NCI-H524 (cell line): ENCODE measurements at places on chromosomes 12 and 14.

DNA sequence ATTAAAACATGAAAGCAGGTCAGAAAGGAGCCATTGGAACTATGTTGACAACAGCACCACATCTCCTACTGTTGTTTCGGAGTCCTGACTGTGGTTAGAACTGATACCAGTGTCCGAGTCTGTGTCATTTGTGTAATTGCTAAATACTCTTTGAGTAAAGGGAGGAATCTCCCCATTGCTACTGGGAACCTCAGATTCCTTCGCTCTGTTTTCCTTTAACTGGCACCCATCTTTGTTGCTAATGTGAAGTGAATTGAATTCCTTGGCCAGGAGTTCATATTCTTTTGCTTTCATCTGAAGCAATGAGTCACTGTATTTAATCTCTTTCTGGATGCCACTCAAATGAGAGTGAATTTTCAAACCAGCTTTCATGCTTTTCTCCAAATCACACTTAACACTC lies 31.5 kb downstream of the RASSF9 start:
- DNase-seq: no peak

DNA sequence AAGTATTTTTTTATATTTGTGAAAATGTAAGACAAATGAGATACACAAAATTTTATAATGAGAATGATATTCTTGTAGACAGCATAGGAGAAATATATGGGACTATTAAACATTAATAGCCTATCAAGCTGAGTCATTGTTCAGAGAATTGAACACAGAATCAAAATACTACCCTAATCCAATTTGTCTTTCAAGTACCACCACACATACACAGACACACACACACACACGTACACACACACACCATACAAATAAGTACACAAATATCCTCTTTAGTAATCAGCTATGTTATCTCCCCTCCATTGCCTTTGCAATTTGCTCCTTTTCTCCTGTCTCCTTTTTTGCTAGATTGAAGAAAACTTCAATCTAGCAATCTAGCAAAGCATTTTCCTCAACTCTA lies 499.3 kb downstream of the FOXG1 start:
- no peak for DNase-seq

DNA sequence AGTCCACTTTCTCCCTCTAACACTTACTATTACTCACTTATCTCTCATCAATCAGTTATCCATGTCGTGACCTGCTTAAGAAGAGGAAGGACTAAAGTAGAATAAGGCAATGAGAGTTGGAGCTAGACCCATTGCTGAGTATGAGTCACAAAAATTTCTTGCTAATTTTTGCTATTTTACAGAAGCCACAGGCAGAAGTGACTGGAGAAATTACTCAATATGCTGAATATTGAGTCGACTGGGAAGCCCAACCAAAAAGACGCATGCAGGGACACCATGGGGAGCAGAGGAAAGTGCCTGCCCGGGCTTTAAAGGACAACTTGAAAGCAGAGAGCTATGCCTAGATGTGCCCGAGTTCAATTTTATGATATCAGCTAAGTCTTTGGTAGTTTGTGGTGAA lies 115.4 kb upstream of the FOXG1 start:
- no peak for DNase-seq

DNA sequence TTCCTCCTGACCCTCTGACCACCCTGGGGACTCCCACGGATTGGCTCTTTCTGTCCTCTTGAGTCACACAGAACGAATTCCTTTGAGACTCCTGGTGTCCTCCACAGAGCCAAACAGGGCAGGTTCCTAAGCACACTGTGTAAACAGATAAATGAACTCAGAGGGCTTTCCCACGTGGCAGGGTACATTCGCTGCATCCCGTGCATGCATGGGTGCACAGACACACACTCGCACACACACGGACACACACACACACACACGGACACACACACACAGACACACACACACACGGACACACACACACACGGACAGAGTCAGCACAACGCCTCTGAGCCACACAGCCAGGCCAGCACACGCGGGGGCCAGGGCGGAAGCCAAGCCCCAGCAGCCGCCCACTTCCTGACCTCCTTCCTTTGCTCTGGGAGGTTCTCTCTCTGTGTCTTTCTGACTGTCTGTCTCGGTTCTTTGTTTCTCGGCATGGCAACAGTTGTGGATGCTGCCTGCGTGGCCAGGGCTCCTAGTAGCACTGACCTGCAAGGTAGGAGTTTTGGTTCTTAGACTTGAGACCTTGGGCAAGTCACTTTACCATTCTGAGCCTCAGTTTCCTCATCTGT lies 706 bp downstream of the CRACR2A start:
- no peak for DNase-seq

DNA sequence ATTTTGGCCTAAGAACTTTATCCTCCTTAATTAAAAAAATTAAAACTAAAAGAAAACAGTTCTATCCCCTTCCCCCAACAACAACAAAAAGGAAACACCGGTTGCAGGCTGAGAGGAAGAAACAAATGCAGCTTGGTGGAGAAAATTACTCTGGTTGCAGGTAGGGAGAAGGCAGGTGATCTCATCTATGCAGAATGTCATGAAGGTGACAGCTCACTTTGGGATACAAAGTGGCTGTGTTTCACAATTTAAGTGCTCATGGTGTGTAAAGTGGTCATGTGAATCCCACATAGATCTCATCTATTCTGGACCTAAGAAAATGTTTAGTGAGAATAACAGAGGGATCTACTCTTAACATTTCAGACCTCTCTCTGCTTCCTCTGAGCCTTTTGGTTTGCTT lies 219.7 kb upstream of the PKP2 start:
- no peak for DNase-seq

- peak; percentile 32 for DNase-seq
Measured at GRCh38 chr14:105974902-105975301, 448.5 kb downstream of the TMEM121 start.

DNA sequence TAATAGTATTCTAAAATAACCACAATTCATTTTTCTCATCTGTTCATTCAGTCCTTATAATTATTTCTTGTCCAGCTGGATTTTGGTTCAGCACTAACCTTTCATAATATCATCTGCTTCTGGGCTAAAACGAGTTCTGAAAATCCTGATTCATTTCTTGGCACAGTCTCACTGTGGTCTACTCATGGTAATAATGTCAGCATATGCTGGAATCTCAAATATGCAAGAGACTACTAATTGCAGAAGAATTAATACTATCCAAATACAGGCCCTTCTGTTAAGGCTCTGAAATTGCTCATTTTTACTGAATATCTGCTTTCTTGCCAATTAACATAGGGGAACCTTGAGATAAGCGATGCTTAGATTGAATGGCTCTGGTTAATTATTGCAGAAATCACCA lies 597.1 kb downstream of the RPL10L start:
- DNase-seq: no peak

- DNase-seq: no peak
Measured at GRCh38 chr12:49978125-49978524, 5.4 kb downstream of the AQP6 start.

GRCh38 chr12:5960783-5961182 lies 15.7 kb upstream of the ANO2 start:
- no peak for DNase-seq

GRCh38 chr12:70733385-70733784 lies 96.2 kb upstream of the PTPRB start:
- DNase-seq: peak; percentile 31

DNA sequence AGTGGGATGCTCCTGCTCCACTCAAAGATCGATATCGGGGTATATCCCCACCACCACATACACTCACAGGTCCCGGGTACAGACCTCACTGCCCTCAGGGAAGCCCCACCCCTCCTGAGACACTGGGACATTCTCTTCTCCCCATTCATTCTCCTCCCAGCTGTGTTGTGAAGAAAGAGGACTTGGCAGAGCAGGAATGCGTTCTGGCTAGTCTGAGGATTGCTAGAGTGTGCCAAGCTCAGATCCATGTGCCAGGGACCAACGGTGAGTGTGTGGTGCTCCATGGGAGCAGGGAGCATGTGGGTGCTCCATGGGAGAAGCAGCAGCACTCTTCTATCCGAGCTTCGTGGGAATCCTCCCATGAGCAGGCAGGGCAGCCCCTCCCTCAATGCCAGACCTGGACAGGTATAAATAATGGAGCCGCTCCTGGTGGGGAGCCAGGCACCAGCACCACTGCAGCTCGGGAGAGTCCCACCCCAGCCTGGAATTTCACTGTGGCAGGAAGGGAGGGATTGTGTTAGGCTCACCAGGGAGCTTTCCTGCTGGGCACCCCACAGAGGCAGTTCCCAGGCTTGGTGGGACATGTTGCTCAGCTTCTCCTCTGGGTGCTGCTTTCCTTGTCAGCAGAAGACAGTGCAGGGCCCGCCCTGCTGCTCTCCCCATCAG lies 2.3 kb upstream of the KRT5 start:
- DNase-seq: no peak

- no peak for DNase-seq
Measured at GRCh38 chr12:115998794-115999478, 278.6 kb downstream of the MED13L start.

DNA sequence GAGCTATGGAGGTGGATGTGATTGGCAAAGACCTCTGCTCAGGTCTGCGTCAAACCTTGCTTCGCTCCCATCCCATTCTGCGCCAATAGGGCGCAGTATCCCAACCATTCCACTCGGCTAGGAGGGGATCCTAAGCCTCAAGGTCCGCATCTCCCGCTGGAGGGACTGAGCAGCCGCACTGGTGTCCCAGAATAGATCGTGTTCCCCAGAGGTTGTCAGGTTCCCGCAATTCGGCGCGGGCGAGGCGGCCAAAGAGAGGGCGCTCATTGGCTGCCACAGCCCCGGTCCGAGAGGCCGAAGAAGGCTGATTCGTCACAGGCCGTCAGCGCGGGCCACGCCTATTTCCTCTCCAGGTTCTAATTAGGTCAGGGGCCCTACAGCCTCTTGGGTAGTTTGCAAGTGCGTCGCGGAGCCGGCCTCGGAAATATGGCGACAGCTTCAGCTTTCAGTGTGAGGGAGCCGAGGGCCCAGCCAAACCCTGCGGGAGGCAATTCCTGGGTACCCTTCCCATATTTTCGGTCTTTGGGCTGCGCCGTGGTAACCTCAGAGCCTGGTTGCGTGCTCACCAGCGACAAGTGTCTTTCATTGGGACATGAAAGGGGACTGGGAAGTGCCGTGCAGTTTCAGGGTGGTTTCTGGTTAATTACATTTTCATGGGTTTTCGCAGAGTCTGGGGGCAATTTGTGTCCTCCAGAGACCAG lies 5.0 kb downstream of the OR10AD1 start:
- peak; percentile 80 for DNase-seq

GRCh38 chr12:69329669-69330428 lies 18.3 kb upstream of the LYZ start:
- DNase-seq: no peak

- DNase-seq: no peak
Measured at GRCh38 chr12:3947781-3948180, 74.6 kb upstream of the PARP11 start.

DNA sequence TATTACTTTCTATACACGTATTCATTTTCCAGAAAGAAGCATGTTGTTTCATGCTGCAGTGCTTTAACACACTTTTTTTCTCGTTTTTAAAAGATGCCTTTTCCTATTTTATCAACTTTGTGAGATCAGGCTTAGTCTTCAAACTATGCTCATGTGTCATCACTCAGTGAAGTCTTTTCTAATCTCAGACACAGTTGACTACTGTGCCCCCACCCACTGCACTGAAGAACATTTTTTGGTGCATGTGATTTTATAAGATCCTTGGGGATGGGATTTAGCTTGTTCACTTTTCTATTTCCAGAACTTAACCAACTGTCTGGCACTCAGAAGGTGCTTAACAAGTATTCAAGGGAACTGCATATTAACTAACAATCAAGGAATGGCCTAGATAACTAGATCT lies 85.5 kb downstream of the CDK17 start:
- no peak for DNase-seq

GRCh38 chr12:46686267-46686942 lies 139.4 kb downstream of the SLC38A4 start:
- no peak for DNase-seq

DNA sequence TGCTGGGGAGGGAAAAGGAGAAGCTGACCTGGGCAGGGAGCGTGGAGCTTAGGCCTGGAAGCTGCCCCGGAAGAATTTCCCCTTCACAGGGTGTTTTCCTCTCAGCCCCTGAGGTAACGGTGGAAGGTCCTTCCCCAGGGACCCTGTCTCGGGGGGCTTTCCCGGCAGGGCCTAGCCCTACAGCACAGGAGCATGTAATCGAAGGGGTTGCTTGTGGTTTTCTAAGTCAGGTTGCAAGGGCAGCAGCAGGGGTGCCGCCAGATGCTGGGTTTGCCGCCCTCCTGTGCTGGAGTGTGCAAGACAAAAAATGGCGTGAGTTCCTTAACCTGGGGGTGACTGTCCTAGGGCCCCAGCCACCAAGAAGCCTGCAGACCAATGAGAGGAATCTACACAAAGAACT lies 1.6 kb upstream of the KRT74 start:
- DNase-seq: no peak

DNA sequence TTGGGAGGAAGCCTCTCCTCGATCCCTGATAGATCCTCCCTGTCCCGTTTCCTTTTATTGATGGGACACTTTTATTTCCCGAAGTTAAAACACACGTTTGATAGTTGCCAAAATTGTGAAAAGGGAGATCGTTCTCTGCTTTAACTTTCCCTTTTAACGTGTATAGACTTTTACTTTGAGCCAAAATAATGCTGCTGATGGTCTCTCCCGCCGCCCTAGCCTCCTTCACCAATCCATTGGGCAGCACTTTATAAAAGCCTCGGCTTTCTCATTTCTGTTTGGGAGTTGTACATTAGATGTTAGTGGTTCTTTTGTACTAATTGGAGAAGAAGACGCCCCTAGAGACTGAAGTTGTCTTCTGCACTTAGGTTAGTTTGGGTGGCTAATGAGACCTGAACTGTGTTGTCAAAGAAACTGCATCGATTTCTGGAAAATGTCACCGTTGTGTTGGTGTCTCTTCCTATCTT lies 1.4 kb downstream of the TMTC2 start:
- DNase-seq: no peak

- DNase-seq: peak; percentile 13
Measured at GRCh38 chr12:4881266-4882064, 28.2 kb upstream of the KCNA1 start.

GRCh38 chr12:89267404-89267803 lies 84.9 kb downstream of the DUSP6 start:
- no peak for DNase-seq

- peak; percentile 26 for DNase-seq
Measured at GRCh38 chr12:80632835-80633234, 74.6 kb upstream of the MYF6 start.
